ENCODE measurements at places on chromosomes 1 and 21. TPM values are rescaled to one million over a fixed set of nuclear protein-coding genes. Genes with fewer than 3 reads are reported as not detected.

DNA sequence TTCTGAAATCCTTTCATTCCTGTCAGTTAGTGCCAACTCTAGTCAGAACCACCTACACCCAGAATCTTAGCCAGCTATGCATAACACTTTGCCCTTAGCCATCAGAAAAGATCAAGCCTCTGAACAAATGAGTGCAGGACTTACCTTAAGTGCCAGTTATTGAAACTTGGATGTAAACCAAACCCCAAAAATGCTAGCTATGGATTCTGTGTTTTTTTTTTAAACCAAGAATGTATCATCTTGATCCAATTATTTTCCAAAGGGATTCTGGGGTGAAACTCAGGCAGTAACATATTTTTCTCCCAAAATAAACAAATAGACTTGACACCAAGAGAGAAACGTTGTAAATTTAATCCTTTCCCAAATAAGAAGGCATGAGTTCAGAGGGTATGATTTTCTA, 538.6 kb upstream of the ADAMTS5 start:
- peak; percentile 34 for DNase-seq

- DNase-seq, result no peak
Measured at GRCh38 chr21:35394049-35394448, 344.9 kb upstream of the RUNX1 start.

- no peak for DNase-seq
Measured at GRCh38 chr1:155622191-155622590, 12.2 kb downstream of the MSTO1 start.

DNA sequence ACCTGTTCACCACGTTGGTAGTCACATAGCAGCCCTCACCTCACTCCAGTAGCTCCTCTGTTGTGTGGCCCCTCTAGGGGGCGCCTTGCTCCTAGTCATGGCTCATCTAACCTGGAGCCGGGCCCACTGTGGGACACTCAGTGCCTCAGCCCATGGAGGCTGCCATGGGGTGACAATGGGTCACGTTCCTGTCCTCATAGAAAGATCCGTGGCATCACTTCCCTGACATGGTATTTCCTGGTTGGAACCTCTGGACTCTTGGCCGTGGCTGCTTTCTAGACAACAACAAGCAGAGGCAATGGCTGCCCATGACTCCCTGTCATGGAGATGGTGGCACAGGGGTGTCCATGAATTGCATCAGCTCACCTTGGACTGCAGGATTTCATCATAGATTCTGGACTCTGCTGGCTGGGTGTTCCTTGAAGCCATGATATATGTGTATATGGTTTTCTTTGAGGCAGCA, 27.5 kb upstream of the SLAMF6 start:
- no peak for DNase-seq

GRCh38 chr1:202084791-202085681, 37.7 kb upstream of the GPR37L1 start:
- DNase-seq, result no peak

DNA sequence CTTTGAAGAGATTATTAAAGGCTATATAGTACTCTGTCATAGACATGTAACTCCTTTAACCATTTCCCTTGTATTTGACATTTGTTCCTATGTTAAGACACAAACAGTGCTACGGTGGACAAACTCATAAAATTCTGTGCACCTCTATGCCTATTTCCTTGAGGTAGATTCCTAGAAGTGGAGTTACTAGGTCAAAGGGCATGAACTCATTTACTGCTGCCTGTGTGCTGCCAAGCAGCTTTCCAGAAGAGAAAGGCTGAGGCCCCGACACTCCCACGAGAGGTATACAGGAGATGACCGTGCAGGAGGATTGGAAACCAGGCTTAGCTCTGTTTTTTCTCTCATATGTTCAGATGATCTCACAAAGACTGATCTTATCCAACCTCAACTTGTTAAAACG, 34.4 kb upstream of the TENT5C start:
- no peak for DNase-seq

- peak; percentile 99 for DNase-seq
Measured at GRCh38 chr1:150561254-150561973, 12.2 kb downstream of the ADAMTSL4 start.

- DNase-seq, result no peak
Measured at GRCh38 chr1:224789311-224789710, 140.2 kb upstream of the DNAH14 start.

DNA sequence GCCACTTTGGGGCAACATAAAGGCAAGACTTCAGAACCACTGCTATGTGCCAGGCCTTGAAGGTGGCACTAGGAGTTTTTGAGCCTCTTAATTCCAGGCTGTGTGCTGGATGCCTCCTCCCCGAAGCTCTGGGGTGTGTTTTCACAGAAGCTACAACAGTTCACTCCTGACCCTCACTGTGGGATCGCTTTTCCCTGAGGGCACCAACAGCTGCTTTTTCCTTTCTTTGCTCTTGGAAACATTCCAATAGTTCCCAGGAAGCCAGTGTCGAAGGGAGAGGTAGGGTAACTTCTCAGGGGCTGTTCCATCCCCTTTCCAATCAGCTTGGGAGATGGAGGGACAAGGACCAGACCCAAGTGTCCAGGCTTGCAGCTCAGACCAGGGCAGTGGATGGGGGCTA, 153.4 kb downstream of the C1orf94 start:
- no peak for DNase-seq

DNA sequence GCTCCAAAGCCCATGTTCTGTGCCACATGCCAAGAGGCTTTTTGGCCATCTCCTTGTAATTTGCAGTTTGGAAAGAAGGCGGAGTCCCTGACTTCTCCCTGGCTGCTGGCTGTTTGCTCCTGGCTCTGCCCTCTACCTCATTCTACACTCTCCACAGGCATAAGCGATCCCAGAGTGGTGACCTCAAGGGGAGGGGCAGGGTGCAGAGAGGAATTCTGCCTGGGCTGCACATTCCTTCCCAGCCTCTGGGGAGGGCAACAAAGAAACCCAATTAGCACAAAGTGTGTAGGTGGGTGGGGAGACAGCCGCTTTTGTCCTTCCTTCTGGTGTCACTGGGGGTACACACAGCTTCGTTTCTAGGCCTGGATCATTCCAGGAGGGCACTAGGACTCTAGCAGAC, 95.3 kb downstream of the HIVEP3 start:
- DNase-seq, result peak; percentile 78

DNA sequence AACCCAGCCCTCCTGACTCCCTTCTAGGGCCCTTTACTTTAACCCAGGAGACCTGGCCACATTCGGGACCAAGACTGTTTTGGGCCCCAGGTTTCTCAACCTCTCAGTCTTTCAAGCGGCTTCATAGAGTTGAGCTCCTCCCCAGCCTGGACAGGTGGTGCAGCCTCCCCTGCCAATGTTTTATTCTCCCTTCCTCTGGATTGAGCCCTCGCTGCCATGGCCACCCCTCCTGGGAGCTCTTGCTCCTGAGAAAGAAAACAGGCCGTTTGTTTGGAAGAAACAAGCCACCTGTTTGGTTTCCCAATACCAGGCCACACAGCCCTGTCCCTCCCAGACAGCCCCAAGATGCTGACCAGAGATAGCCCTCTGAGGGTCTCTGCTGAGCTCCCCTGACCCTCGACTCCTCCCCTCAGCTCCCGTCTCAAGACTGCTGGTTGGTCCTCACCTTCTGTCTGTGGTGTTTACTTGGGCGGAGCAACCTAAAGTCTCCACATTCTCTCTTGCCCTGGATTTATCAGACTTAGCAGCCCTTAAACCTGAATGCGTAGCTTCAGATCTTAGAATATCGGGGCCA, 3.3 kb downstream of the TMEM51 start:
- DNase-seq, result no peak

GRCh38 chr1:174791863-174792262, 207.9 kb upstream of the CACYBP start:
- peak; percentile 19 for DNase-seq

- no peak for DNase-seq
Measured at GRCh38 chr1:212722270-212722957, 22.8 kb upstream of the BATF3 start.

- DNase-seq, result no peak
Measured at GRCh38 chr1:62601457-62601856, 4.1 kb downstream of the ANGPTL3 start.

GRCh38 chr1:81869307-81869706, 68.6 kb downstream of the ADGRL2 start:
- no peak for DNase-seq

GRCh38 chr21:27061770-27062169, 94.9 kb upstream of the ADAMTS5 start:
- DNase-seq, result no peak

- peak; percentile 91 for DNase-seq
Measured at GRCh38 chr1:43348809-43349593, 9.8 kb upstream of the CDC20 start.

DNA sequence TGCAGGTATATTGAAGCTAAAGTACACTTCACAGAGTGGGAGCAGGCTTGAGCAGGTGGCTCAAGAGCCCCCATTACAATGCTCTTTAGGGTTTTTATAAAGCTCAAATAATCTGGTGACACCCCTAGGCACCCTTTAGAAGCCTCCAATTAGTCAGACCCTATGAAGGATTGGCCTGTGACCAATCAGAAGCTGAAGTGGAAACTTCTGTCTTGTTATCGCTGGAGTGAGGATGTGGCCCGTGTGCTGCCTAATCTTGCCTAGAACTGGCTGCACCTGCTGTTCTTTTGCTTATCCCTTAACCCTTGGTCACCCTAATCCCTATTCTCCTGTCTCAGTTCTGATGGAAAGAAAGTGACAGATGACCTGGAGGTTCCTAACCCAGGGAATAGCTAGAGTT, 70.8 kb upstream of the ABCG1 start:
- no peak for DNase-seq

DNA sequence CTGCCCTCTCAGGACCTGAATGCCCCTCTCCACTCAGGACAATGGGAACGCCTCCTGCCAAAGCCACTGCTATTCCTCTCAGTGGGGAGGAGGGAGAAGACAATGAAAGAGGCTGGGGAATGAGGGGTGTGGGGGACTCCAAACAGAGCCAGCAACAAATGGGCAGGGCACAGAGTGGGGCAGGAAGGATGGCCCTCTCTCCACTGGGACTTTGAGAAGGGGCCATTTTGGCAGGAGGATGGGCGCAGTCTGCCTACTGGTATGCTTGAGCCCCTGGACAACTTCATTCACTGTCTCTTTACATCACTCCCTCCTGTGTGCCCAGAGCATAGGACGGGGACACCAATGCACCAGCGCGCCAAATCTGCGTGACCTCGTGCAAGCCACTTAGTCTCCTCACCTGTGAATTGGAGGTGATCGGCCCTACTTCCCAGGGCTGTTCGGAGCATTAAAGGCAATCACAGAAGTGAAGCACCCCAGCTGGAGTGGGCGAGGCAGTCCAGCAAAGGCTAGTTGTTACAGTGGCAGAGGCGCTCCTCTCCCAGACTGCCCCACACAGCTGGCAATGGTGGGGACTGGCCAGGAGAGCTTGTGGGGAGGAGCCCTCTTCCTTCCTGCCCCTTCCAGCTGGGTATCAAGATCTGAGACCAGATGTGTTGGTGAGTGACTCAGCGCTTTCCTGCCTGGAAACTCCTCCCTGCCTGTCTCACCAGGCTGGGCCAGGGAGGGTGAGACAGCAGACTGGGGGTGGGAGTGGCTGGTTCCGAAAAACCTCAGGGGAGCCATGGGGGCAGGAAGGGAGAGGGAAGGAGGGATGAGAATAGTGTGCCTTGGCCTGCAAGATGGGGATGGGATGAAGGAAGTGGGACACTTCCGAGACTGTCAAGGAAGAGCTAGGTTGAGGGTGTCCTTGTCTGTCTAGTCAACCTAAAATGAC, 22.4 kb upstream of the SYNC start:
- peak; percentile 98 for DNase-seq

DNA sequence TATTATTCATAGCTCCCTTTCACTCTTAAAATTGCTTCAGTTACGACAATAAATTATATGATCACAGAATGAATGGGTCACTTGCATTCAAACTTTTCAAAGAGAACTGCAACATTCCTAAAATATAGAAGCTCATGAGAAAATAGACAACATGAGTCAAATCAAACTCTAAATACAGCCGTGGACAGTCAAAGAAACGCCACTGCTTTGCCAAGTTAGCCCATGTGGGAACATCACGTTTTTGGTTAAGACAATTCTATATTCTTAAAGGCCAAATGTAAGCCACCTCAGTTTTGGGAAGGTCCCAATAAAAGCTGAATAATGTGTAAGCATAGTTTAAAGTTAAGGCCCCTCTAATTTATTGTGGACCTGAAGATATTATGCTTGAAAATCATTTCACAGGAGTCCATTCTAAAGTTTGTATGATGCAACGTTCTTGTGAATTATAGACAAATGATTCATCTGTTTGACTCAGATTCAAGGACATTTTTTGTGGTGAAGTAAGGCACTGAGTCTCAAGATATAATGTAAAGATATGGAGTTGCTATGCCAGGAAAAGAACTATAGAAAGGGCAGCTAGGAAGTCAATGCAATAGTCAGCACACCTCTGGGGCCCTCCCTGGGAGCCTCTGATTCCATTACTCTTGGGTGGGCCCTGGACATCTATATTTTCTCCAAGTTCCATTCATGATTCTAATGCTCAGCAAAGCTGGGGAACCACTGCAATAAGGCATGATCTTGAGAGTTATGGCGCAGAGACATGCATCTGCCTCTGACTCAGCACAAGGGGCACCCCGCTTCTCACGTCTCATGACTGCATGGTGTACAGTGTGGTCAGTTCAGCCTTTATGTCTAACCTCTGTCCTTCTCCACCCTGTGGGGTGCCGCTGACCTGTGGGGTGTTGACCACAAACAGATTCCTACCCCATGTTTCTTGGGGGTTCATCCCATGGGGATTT, 33.9 kb downstream of the ETS2 start:
- peak; percentile 87 for DNase-seq

GRCh38 chr1:93468662-93469061, 20.7 kb downstream of the FNBP1L start:
- DNase-seq, result no peak

GRCh38 chr21:42582787-42583476, 69.3 kb downstream of the SLC37A1 start:
- DNase-seq, result no peak

Gene MTMR11
- total RNA-seq, result 3.7 TPM

Gene LRRN2
- total RNA-seq, result 0.69 TPM

Gene OR2G6
- total RNA-seq, result not detected

Gene RCAN3
- 10.5 TPM for total RNA-seq

Gene S100A3
- total RNA-seq, result 9.0 TPM

Gene FMOD
- 0.03 TPM for total RNA-seq

Gene DTL
- 28.7 TPM for total RNA-seq

Gene BCAR3
- 70.5 TPM for total RNA-seq

Gene DNAI4
- 15.3 TPM for total RNA-seq

Gene FCN3
- total RNA-seq, result not detected

Gene F11R
- 18.5 TPM for total RNA-seq

Gene LCA5L
- 6.0 TPM for total RNA-seq

Gene ZMYND12
- not detected for total RNA-seq

Gene SPRR2E
- not detected for total RNA-seq
